ENCODE measurements at places on chromosomes 11 and 22.
A peak's percentile ranks its signal among the peaks of the same experiment; 100 is the strongest.

DNA sequence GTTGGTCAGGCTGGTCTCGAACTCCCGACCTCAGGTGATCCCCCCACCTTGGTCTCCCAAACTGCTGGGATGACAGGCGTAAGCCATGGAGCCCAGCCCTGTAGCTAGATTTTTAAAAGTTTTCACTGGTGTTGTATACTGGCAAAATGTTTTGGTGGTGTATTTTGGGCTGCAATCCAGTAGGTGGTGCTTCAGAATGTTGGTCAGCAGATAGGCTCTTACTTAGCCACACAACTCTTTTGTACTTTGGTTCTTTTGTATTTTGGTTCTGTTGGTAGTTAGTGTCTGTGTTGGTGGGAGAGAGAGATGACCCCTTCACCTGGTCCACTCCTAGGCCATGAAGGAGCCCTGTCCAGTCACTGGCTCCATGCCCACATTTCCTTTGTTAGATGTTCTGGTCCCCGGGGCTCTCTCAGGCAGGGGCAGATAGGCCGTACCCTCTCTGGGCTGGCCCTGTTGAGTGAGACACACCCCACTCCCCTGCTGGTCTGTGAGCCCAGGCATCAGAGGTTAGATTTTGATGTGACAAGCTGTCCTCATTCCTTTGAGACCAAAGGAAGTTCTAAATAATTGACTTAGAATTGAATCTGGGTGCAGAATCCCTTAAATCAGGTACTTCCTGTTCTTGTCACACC, 123.8 kb downstream of the DDX10 start:
- no peak for DNase-seq

- no peak for DNase-seq
These were observed 3.0 kb downstream of the OR8D4 start for GRCh38 chr11:123904932-123905331.

DNA sequence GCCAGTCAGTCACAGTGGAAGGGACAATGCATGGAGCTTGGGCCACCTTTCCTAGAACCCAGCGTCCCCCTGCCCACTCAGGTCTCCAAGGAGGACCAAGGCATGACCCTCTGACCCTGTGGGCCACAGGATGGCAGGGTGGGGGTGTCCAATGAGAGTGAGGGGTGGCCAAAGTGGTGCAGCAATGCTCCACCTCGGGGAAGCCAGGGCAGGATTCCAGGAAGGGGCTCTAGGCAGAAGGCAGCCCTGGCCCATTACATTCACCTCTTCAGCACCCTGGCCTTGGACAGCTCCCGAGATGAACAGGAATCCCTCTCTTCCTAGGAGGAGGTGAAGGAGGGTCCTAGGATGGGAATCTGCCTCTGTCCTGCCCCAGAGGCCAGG, 597.5 kb downstream of the BRD1 start:
- DNase-seq: no peak

GRCh38 chr11:133936136-133936535, 20.6 kb downstream of the IGSF9B start:
- no peak for DNase-seq

- DNase-seq: no peak
These were observed 9.8 kb upstream of the TSSC4 start for GRCh38 chr11:2390725-2391151.

GRCh38 chr11:34052608-34053160, 1.2 kb downstream of the CAPRIN1 start:
- peak; percentile 29 for DNase-seq

- no peak for DNase-seq
These were observed 25.9 kb upstream of the LYVE1 start for GRCh38 chr11:10594407-10594806.

GRCh38 chr11:61647529-61647928, 32.7 kb upstream of the DAGLA start:
- no peak for DNase-seq

GRCh38 chr11:102763440-102763839, 17.0 kb downstream of the MMP10 start:
- DNase-seq: no peak

GRCh38 chr22:32752326-32752725, 49.2 kb upstream of the TIMP3 start:
- DNase-seq: no peak

- no peak for DNase-seq
These were observed 859 bp upstream of the BIRC3 start for GRCh38 chr11:102316346-102316904.

- no peak for DNase-seq
These were observed 15.4 kb upstream of the CHEK1 start for GRCh38 chr11:125609545-125609944.

DNA sequence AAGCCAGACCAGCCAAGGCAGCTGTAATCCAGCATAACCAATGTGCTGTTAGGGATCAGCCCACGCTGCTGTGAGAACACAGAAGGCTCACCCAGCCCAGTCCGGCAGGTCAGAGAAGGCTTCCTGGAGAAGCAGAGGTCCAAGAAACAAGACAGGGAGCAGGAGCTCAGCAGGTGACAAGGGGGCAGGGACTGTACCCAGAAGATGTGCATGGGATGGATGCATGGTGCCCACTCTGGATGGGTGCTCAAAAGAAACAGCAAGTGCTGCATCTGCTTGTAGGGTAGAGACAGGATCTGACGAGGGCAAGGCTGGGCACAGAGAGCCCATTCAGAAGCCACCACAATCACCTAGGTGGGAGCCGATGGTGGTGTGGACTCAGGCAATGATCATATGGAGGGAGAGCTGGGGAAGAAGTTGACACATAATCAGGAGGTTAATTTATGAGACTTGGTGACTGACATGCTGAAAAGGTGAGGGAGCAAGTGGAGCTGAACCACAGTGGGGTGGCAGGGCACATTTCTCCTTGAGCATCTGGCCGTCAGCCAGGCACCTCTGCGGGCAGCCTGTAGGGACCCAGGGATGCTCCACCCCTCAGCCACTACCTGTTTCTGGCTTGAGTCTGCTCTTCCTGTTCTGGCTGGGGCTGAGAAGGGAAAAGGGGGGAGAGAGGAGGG, 102.3 kb upstream of the DRD2 start:
- peak; percentile 56 for DNase-seq

- peak; percentile 56 for DNase-seq
These were observed 886 bp upstream of the NIPSNAP1 start for GRCh38 chr22:29581799-29582198.

GRCh38 chr11:108727665-108728064, 62.8 kb downstream of the DDX10 start:
- DNase-seq: no peak

- no peak for DNase-seq
These were observed 12.6 kb upstream of the GDPD5 start for GRCh38 chr11:75538150-75538942.

- peak; percentile 92 for DNase-seq
These were observed 20.9 kb downstream of the BRSK2 start for GRCh38 chr11:1410366-1411291.

- DNase-seq: no peak
These were observed 60.9 kb upstream of the HSPA8 start for GRCh38 chr11:123122852-123123251.

GRCh38 chr11:121228851-121229250, 63.7 kb upstream of the SC5D start:
- no peak for DNase-seq

GRCh38 chr22:27637604-27638003, 164.0 kb downstream of the MN1 start:
- no peak for DNase-seq

- peak; percentile 27 for DNase-seq
These were observed 213.9 kb upstream of the UBASH3B start for GRCh38 chr11:122441666-122442035.

DNA sequence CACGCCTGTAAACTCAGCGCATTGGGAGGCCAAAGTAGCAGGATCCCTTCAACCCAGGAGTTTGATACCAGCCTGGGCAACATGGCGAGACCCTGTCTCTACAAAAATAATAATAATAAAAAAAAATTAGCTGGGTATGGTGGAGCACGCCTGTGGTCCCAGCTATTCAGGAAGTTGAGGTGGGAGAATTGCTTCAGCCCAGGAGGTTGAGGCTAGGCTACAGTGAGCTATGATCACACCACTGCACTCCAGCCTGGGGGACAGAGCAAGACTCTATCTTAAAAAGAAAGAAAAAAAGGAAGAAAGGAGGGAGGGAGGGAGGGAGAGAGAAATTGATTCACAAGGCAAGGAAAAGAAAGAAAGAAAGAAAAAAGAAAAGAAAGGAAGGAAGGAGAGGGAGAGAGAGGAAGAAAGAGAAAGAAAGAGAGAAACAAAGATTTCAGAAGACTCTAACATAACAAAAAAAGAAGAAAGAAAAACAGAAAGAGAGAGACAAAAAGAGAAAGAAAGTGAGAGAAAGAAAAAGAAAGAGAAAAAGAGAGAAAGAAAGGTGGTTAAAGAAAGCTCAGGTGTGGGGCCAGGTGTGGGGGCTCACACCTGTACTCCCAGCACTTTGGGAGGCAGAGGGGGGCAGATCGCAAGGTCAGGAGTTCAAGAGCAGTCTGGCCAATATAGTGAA, 37.3 kb upstream of the MYH9 start:
- DNase-seq: no peak

GRCh38 chr11:93704237-93704636, 37.1 kb downstream of the TAF1D start:
- DNase-seq: no peak

GRCh38 chr11:75233754-75234172, 6.8 kb upstream of the TPBGL start:
- peak; percentile 24 for DNase-seq

- DNase-seq: peak; percentile 96
These were observed at the start of gene PLXNB2 for GRCh38 chr22:50306753-50307749. Gene PLXNB2, minus strand, starts transcription at chr22:50307646. Its CDS starts 17,062 bp downstream, at chr22:50290584.

- peak; percentile 8 for DNase-seq
These were observed 35.4 kb downstream of the KCNQ1OT1 start for GRCh38 chr11:2664376-2664775.

GRCh38 chr11:73852049-73852448, 24.6 kb downstream of the COA4 start:
- DNase-seq: no peak

- DNase-seq: peak; percentile 96
These were observed 41.1 kb downstream of the TST start for GRCh38 chr22:36977947-36978660.

DNA sequence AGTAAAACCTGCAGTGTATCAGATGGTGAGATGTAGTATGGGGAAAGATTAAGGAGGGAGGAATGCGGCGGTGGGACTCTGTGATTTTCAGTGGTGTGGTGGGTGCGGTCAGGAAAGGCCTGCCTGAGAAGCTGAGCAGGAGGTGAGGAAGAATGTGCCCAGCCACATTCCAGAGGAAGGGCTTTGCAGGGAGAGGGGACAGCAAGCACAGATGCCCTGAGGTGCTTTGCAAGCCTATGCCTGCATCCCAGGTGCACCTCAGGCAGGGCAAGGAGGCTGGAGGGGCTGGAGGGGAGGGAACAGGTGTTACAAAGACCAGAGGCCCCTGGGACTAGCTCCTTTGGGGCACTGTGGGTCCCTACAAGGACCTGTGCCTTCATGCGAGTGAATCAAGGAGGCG, 42.1 kb downstream of the MYO7A start:
- no peak for DNase-seq

DNA sequence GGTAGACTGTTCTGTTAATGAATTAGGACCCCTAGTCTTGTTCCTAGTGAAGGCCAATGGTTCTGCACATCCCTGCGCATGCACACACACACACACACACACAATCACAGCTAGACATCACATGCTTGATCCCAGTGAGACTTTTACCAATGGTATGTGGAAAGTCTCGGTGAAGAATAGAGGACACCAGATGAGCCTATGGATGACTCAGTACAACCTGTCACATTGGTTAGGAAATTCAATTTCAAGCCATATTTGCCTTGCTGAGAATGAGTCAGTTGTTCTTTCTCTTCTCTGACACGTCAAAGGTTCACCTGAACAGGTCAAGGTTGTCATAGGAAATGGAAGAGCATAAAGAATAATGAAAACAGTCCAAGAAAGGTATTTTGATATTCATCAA, 122.0 kb downstream of the SLC17A6 start:
- no peak for DNase-seq

DNA sequence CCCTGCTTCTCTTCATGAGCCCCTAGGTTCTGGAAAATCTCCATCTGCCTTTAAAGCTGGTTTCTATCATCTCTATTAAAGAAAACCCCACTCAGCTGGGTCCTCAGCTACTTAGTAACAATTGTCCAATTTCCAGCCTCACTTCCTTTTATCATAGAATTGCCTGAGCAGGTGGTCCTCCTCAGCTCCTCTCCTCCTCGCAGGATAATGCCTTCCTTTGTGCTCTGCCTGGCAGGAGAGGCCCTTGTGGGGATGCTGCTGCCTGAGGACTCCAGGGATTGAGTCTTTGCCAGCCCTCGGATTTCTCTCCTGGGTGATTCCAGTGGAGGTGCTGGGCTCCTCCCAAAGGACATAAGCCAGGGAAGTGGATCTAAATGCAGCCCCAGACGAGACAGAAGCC, 448.3 kb downstream of the INSC start:
- no peak for DNase-seq

DNA sequence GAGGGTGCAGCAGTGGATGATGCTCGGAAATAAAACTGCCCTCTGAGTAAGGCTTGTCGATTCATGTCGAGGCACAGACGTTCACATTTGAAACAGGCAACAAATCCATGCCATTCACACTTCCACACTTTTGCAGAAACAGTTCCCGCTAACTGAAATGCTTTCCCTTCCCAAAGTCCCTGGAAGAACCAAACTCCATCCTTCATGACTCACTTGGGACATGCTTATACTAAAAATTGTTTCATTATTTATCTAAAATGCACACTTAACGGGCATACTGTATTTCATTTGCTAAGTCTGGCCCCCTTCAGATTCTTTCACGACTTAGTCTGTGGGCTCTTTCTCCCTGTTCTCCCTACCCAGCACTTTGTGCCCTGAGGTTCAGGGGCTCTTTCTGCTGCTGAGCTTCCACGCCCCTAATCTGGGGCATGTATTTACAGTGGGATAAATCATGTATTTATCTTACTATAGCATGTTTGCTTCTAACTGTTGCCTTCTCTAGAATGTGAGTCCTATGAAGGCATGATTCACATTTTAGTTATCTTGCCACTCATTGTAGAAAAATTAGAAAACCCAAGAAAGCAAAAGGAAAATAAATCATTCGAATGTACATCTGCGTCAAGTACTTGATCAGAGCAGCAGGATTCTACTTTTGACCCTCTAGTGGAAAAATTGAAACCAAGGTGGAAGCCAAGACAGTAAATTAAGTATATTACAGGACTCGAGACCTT, 12.5 kb downstream of the SCGB1A1 start:
- DNase-seq: no peak

DNA sequence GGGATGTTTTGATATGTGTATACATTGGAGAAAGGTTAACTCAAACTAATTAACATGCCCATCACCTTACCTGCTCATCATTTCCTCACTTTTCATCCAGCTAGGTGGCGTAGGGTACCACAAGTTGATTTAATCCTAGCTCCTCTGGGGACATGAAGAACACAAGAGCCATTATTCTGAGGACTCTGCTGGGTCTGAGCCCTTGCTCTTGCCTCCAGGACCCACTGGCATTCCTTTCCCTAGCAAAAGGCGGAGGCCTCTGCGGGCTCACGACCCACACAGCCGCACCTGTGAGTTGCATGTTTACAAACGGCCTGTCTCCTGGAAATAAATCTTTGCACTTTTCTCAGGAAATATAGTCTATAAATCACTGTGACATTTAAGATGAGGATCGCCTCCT, 871.9 kb downstream of the TBC1D22A start:
- DNase-seq: no peak

DNA sequence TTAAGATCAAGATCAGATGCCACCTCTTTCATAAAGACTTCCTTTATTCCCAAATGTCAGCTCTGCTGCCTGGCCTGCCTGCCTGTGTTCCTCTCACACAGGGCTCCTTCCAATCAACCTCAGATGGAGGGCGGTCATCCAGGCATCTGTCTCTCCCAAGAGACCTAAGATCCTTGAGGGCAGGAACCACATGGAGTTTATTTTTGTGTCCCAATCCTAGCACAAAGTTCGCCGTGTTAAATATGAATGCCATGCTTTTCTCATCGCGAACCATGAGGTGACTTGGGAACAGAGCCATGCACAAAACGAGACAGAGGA, 72.7 kb upstream of the ARFGAP3 start:
- no peak for DNase-seq

All from stomach (tissue), 19 donors.